Choroid plexus epithelial cell (primary cell): ENCODE measurements at places on chromosomes 4 and X.

DNA sequence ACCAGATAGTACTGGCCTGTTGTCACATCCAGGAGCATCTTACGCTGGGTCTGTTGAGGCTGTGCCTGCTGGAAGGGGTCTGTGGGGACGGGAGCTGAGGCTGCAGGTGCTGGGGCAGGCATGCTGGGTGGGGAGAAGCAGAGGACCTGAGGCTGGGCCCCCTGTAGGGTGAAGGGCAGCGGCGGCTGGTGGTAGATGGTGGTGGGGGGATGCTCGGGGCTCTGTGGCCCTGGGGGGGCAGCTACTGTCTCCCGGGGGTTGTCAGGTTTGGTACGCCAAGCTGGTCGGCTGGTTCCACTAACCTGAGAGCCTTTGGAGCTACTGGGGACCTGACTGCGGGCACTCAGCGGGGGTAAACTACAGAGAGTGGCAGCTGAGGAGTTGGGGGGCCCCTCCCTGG, 7.8 kb downstream of the C4orf54 start:
- no peak for DNase-seq

- DNase-seq = peak; percentile 4
These were observed 275.5 kb downstream of the PPARGC1A start for GRCh38 chr4:23614284-23614892.

DNA sequence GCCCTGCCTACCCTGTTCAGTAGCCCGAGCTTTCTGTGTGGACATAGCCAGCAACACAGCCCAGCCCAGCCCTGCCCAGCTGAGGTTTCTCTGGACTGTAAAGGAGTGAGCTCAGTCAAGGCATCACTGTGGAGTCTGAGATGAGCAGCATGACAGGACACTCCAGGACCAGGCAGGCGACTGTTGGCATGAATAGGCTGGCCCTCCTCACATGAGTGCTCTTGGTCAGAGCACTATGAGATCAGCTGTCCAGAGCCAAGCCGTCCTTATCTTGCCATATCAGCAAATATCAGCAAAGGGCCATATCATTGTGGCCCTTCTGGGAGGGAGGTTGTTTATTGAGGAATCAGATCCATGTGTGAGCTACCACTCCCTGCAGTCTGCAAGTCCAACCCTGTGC, 30.9 kb downstream of the REELD1 start:
- no peak for DNase-seq

DNA sequence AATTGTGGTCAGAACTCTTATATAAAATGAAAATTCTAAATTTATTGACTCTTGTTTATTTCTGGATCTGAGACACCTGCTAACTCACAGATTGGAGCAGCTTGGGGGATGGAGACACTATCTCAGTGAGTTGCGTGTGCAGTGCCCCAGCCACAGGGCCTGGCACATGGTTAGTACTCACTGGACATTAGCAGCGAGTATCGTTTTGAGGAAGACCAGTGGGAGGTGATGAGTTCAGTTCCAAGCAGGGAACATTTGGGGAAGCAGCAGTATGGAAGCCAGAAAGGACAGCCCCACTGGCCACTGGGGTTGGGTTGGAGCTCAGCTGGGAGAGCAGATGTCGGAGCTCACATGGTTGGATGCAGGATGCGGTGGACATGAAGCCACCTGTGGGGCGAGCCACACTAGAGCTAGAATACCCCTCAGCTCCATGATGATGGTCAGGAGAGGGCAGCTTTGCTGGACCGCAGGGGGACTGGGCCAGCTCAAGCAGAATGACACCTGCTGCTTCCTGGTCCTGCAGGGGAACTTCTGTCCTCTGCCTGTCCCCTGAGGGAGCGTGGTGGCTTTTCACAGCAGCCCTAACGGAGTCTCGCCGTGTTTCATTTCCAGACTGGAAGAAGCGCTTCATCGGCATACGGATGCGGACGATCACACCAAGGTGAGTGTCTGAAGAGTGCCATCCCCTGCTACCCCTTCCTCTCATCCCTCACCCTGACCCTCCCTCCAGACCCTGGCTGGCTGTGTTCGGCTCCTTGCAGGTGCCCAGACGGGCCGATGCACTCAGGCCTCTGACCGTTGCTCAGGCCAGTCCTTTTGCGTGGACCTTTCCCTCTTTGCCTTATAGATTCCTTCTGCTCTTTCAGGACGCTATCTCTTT, 32.5 kb downstream of the HTRA3 start:
- no peak for DNase-seq

GRCh38 chr4:158836002-158836369, 67.2 kb downstream of the FNIP2 start:
- DNase-seq = peak; percentile 59

DNA sequence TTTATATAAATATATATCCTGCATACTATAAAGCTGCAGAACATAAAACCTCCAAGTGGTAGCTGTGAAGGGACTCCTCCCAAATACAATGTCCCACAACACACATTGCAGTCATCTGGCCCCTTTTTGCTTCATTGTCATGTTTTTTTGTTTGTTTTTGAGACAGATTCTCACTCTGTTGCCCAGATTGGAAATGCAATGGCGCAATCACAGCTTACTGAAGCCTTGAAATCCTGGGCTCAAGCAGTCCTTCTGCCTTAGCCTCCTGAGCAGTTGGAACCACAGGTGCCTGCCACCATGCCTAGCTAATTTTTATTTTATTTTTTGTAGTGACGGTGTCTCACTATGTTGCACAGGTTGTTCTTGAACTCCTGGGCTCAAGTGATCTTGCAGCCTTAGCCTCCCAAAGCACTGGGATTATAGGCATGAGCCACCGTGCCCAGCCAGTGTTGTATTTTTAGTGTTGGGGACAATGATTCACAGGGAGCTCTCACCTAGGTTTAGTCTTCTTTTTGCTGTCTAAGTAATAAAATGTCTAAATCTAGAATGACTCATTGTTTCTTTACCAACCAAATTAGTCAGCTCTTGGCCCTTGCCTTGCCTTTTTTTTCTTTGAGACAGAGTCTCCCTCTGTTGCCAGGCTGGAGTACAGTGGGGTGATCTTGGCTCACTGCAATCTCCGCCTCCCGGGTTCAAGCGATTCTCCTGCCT, 24.0 kb upstream of the XIAP start:
- DNase-seq = peak; percentile 55

DNA sequence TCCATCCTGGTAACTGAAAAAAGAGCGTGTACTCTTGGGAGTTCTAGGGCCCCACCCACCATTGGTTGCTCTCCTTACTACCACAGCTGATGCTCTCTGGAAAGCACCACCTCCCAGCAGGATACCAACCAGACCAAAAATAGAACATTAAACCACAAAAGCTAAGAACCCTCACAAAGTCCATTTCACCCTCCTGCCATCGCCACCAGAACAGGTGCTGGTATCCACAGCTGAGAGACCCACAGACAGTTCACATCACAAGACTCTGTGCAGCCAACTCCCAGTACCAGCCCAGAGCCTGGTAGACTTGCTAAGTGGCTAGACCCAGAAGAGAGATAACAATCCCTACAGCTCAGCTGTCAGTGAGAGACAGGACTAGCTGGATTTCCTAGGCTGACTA, 240.6 kb downstream of the PABPC4L start:
- no peak for DNase-seq

- no peak for DNase-seq
These were observed 728.7 kb upstream of the SLIT2 start for GRCh38 chr4:19522966-19523365.

GRCh38 chr4:140816806-140817510, 60.8 kb upstream of the TBC1D9 start:
- no peak for DNase-seq

DNA sequence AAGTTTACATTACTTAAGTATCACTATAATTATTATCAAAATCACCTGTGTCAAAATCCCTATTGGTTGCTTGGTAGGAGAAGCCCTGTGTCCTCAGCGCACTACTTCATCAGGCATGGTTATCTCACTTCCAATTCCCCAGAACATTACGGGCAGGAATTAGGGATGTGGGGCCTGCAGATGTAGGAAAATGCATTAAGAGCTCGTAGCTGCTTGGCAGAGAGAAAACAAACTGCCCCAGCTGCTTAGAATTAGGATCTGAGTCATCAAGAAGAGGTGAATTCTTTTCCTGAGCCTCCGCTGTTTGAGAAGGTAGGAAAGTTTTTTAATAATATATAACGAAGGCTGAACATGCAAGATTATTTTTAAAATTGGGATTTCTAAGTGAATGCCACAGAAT, 31.1 kb upstream of the CLNK start:
- DNase-seq = peak; percentile 32

DNA sequence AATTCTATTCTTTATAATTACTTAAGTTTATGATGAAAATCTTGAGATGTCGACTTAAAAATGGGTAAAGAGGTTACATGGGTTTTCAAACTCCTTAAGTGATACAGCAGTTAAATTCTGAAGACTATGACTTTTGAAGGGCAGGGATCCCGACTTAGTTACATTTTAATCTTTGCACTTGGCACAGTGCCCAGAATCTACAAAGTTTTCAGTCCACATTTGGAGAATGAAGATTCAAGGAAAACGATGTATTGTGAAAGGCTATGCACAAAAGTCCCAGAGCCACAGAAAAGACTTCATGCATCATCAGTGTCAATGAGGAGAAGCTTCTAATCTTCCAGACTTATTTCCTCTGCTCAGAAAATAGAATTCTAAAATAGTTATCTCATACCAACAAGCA, 36.3 kb upstream of the GRPR start:
- DNase-seq = peak; percentile 5

DNA sequence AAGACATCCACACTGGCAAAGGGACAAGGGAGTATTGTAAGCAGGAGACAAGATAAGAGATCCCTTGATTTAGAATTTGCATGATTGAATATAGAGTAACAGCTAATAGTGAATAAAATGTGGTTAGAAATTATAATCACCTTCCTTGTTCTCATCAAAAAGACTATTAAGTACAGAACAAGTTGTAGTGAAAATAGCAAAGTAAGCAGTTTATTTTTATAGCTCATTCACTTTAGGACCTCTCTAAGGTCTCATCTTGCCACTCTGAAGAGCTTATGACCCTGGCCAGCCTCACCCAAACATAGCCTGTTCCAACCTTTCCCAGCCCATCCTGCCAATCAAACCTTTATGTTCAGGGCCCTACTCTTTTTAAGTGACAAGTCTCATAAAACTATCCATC, 30.6 kb downstream of the MID2 start:
- DNase-seq = no peak

GRCh38 chrX:36957425-36958328, 50.5 kb upstream of the FAM47C start:
- no peak for DNase-seq

DNA sequence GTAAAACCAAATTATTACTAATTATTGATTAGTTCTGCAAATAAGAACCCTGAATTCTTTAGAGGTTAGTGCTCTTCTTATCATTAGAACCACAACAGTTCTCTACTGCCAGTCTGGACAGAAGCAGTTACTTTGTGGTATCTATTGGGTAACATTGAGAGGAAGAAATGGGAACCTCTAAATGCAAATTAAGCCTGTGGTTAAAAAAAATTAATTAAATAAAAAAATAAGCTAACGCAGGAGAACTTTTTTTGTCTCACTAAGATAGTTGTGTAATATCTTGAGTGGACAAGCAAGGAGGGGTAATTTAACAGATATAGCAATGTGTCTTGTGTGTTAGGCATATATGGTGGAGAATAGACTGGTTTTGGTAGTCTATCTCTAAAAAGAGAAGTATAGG, 32.9 kb upstream of the TET2 start:
- no peak for DNase-seq

- no peak for DNase-seq
These were observed 12.0 kb downstream of the TMEM187 start for GRCh38 chrX:153984351-153985178.

DNA sequence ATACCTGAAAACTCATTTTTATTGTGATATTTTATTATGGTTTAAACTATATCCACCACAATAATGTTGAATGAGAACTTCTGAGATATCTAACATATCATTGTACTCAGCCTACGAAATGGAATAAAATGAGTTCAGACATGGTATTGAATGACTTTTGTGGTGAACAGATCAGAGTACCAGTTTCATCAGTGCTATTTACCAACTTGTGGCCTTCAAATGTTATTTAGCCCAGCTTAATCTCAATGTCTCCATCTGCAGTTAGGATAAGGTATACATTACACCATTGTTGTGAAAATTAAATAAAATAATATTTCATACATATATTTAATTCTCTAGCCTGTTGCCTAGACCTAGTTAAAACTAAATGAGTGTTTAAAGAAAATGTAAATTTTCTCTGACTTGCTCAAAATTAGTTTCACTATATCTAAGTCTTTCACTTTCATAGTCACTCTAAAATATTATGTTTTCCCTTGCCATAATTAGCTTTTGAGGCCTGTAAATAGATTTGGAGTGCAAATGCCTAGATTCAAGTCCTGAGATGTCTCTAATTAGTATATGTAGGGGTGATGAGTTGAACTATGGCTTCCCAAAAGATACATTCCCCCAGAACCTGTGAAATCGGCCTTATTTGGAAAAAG, 594.2 kb downstream of the STPG2 start:
- DNase-seq = peak; percentile 30

DNA sequence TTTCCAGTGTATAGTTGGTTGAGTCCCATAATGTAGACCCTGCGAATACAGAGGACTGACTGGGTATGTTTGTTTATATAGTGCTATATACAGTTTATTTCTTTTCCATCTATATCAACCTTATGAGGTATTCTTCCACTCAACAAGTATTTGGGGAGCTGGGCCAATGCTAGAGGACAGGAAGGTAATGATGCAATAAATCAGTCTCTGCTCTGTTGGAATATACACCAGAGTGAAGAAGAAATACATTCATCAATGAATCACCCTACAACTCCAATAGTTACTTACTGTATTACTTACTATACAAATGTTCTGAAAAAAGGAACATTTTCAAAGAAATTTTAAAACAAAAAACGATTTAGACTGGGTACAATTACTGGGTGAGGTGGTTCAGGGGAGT, 2.1 kb upstream of the ARSJ start:
- no peak for DNase-seq

DNA sequence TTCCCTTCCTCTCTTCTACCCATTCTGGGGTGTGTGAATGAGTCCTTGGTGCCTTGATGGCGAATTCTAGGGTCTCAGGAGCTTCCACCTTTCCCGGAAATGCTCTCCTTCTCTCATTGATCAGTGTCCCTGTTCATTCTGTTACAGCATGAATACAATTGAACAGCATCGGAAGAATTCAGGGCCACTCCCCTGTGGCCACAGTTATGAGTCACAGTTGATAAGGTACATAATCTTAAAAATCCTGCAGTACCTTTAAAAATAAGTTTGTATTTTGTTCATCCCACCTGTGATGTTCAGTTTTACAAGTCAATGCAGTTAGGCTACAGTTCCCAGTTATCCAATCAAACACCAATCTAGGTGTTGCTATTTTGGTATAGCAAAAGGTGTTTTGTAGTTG, 47.3 kb upstream of the FAM9A start:
- no peak for DNase-seq

DNA sequence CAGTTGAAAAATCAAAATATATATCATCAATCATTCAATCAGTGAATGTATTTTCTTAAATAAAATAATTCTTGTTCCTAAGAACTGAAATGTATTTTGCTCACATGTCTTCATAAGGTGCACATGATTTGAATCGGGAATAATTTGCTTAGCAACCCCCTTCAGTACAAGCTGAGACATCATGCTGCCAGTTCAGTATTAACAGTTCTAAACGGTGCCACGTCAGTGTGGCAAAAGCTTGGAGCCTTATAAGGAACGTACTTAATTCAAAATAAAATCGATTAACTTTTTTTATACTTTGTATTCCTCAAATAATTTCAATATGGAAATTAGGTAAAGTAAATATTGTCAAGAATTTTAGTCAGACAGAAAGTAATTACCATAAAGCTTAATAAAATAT, 287.9 kb downstream of the CCSER1 start:
- DNase-seq = no peak
